ENCODE measurements at places on chromosomes 2 and 18. TPM values are rescaled to one million over a fixed set of nuclear protein-coding genes. Genes with fewer than 3 reads are reported as not detected.

DNA sequence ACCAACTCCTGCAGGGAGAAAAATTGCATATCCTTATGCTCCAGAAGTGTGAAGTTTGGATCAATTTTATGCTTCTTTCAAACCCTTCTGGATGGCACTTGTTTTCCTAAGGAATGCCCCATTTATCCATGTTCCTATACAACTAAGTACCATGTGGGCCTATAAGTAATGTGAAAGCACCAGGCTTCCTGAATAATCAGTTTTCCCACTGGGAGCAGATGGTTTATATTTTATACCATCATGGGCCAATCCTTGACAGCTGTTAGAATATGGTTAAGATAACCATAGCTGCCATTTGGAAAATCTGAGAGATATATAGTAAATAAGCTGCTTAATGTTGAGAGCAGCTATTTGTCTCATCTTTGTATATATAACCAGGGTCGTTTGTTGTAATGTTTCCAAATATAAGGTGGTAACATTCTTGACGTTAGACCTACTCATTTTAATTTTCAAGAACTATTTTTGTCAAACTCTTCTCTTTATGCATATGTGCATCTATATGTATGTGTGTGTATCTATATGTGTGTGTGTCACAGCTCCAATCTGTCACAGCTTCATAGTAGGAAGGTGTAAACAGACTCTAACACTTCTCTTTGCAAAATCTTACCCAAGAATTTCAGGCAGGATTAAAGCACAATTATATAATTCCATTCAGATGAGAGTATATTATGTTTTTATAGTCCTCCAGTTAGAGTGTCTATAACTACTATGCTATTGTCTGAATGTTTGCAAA lies 458.7 kb upstream of the GCFC2 start:
- DNase-seq: no peak

- no peak for DNase-seq
These were observed 11.8 kb downstream of the MTX2 start for GRCh38 chr2:176280867-176281658.

DNA sequence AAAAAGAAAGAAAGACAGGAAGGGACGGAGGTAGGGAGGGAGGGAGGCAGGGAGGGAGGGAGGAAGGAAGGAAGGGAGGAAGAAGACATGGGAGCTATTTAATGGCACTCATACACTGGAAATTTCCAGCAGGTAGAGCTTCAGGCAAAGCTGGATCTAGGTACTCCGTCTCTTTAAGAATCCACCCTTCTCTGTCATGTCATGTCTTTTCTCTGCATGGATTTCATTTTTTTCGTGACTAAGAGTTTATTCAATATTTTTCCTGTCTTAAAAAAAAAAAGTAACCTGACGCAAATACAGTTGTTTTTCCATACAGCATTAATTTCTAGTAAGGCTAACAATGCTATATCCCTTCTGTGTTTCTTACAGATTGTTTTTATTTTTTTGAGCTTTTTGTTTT lies 56.3 kb upstream of the MCFD2 start:
- DNase-seq: no peak

Gene OR6B3
- total RNA-seq: not detected

Gene SLC14A1
- 1.8 TPM for total RNA-seq

DNA sequence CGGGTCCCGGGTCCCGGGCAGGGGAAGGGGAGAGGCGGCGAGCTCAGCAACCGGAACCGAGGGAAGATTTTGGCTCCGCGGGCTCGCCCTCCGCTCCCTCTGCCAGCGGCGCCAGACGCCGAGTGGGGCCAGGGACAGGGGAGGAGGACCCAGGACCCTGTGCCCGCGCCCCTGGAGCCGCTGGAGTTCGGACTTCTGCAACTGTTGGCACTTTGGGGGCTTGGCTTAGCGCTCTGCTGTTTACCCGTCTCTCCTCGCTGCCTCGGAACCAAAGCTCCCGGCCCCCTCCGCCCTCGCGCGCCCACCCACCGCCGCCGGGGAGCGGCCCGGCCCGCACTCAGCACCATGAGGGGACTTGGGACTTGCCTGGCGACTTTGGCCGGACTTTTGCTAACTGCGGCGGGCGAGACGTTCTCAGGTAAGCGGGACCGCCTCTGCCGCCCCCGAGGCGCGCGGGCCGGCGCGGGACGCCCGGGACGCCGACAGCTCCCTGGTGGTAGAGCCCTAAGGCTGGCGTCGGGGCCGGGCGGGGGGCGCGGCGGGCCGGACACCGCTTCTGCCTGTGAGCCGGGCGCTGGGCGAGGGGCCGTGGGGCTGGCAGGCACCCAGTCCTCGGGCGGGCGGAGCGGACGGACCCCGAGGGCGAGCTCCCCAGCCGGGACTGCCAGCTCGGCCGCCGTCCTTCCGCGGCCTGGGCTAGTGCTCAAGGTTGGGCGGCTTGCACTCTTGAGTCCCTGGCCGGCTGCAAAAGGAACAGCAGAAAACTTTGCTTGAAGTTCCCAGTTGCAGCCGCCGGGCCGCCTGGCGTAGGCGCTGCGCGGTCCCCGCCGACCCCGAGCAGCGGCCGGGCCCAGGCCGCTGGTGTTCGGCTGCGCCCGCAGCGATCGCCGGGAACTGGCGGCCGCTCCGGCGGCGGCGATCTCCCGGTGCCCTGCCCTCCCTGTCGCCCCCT lies 634 bp downstream of the PTPRM start:
- no peak for DNase-seq

- DNase-seq: peak; percentile 37
These were observed 15.7 kb downstream of the ZFP36L2 start for GRCh38 chr2:43210467-43211303.

- no peak for DNase-seq
These were observed 5.4 kb upstream of the TOGARAM2 start for GRCh38 chr2:28975671-28976070.

GRCh38 chr2:228875152-228875900 lies 395.8 kb downstream of the PID1 start:
- no peak for DNase-seq

GRCh38 chr2:167293172-167293781 lies 405.0 kb downstream of the XIRP2 start:
- DNase-seq: no peak

DNA sequence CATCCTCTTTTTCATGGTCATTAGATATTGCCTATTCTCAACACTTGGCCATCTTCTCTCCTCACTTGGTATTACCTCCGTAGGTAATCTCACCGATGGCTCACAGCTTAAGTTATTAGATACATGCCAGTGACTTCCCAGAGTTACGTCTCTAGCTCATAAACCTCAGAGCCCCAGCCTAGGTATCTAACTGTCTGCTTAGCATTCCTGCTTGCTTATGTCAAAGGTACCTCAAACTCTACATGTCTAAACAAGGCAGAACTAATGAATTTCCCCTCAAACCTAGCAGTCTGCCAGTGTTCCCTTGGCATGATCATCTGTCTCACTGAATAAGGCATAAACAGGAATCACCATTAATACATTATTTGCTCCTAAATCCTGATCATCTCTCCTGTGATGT lies 27.7 kb upstream of the ZNF638 start:
- no peak for DNase-seq

Gene RSAD2
- 7.2 TPM for total RNA-seq

DNA sequence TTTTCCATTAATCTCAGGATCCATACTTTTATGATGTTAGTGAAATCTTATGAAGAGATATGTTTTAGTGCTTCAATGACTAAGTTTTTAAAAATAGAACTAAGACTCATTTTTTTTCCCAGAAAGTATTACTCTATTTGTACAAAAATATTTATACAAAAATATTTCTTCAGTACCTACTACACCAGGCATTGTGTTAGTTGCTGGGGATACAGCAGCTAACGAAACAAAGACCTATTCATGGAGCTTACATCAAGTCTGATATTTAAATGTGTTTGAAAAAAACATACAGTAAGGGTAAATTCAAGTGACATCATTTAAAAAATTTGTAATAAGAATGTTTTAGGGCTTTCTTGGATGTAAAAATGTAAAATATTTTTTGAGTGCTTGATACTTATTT lies 11.6 kb downstream of the VAPA start:
- no peak for DNase-seq

DNA sequence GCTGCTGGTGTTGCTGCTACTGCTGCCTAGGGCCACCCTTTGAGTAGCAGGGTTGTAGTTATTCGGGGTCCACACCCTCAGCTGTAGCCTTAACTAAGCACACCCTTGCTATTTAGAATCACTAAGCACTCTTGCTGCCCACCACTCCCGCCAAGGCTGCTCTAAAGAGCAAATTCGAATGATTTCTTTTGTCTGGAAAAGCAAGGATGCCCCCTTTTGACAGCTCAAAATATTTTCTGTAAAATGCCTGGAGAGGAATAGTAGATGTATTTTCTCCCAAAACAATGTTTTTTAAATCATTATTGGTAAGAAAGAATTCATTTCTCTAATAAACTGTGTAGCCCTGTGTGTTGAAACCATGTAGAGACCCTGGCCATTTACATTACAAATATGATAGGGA lies 80.8 kb upstream of the PAPOLG start:
- DNase-seq: no peak

GRCh38 chr2:81870119-81870518 lies 1565.6 kb upstream of the LRRTM1 start:
- DNase-seq: no peak

Gene ZBTB7C
- not detected for total RNA-seq

Gene C2orf78
- not detected for total RNA-seq

Gene CHRND
- total RNA-seq: not detected

DNA sequence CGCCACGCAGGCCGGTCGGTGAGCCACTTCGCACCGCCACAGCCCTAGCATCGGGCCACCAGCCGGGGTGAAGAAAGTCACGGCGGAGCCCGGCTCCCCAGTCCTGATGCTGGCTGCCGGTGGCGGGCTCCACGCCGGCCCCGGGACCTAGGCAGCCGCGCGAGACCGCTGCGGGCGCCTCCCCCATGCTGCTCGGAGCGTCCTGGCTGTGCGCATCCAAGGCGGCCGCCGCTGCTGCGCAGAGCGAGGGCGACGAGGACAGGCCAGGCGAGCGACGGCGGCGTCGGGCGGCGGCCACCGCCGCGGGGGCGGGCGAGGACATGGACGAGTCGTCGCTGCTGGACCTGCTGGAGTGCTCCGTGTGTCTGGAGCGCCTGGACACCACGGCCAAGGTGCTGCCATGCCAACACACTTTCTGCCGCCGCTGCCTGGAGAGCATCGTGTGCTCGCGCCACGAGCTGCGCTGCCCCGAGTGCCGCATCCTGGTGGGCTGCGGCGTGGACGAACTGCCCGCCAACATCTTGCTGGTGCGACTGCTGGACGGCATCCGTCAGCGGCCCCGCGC lies 433 bp downstream of the SH3RF3 start:
- DNase-seq: peak; percentile 19

Gene PLB1
- total RNA-seq: 1.6 TPM

Gene POTEI
- not detected for total RNA-seq

DNA sequence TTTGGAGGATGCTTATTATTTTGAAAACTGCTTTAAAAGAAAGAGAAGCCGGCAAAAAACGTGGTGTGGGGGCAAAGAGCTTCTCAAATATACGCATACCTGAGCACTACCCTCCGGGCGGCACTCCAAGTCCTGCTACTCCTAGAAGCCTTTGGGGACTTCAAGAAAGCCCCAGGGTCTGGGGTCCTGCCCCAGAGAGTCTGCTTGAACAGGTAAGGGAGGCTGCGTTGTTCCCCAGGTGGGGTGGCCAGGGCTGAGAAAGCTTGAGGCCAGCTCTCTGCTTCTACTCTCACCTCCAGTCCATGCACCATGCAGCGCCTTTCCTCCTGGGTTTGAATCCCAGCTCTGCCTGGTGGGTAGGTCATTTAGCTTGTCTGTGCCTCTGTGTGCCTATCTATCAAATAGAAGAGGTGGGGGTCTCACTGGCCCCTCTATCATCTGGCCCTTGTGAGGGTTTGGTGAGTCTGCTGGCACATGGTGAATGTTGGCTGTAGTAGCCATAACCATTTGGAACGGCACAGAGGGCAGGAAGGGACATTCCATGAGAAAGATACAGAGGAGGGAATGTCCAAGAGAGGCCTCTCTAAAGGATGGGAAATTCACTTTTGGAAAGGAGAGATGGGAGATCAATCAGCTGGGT lies 19.5 kb downstream of the MALL start:
- no peak for DNase-seq

DNA sequence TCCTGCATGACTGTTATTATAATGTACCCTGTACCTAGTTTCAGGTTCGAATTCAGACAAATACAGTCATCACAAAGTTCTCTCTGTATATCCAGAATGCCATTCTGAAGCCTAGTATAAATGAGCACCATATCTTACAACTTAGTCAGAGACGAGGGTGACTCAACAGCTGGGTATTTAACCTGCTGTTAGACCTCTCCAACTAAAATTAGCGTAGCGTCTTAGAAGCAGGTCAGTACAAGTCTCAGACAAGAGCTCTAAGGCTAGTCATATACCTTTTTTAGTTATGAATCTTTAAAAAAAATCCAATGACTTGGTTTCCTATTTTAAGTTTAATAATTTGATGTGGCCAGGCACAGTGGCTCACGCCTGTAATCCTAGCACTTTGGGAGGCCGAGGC lies 74.1 kb downstream of the CABYR start:
- no peak for DNase-seq

Gene L3MBTL4
- 0.83 TPM for total RNA-seq

GRCh38 chr18:45012286-45012685 lies 331.6 kb downstream of the SETBP1 start:
- no peak for DNase-seq

Gene UPP2
- not detected for total RNA-seq

GRCh38 chr2:167843217-167843616 lies 404.2 kb downstream of the STK39 start:
- no peak for DNase-seq

Gene ZNF396
- 1.8 TPM for total RNA-seq

Gene DBI
- total RNA-seq: 34.1 TPM

- no peak for DNase-seq
These were observed 271.2 kb downstream of the LPIN1 start for GRCh38 chr2:12017499-12018157.

- DNase-seq: no peak
These were observed 11.6 kb downstream of the KCNH7 start for GRCh38 chr2:162826921-162827320.

GRCh38 chr2:239249048-239249447 lies 151.8 kb downstream of the HDAC4 start:
- DNase-seq: no peak

DNA sequence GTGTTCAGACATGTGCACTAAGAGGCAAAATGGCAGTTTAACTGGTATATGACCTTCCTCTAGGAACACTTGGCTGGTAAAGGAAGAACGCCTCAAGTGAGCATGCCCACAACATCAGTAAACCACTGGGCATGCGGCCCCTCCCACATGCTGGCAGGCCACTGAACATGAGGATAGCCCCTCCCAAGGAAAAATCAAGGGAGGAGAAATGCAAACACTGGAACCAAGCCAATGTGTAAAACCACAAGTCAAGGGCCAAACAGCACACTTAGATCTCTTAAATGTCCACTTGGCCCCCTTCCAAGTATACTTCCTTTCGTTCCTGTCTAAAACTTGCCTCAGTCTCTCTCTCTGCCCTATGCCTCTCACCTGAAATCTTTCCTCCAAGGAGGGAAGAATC lies 980.8 kb downstream of the TSN start:
- DNase-seq: no peak

GRCh38 chr2:17719562-17720371 lies 33.8 kb downstream of the SMC6 start:
- peak; percentile 35 for DNase-seq

DNA sequence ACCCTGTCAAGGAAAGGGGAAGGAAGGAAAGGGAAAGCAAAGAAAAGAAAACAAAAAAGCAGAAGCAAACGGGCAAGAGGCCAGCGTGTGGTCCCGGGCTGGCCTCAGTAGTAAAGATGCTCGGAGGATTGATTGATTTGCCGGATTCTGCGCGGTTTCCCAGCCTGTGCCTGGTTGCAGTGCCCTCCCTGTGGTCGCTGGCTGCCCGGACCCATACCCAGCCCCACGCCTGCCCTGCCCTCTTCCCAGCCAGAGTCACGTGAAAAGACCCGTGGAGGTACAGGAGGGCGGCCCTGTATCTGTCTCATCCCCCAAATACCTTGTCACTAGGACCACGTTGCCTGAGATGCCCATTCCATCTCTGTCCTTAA lies 55.1 kb upstream of the IMP4 start:
- no peak for DNase-seq
